ENCODE measurements at places on chromosomes 2 and 18.

GRCh38 chr2:238290091-238290509 is 1.7 kb upstream of the PER2 start:
- peak; percentile 40 for DNase-seq

GRCh38 chr18:48599391-48599790 is 60.6 kb downstream of the CTIF start:
- no peak for DNase-seq

DNA sequence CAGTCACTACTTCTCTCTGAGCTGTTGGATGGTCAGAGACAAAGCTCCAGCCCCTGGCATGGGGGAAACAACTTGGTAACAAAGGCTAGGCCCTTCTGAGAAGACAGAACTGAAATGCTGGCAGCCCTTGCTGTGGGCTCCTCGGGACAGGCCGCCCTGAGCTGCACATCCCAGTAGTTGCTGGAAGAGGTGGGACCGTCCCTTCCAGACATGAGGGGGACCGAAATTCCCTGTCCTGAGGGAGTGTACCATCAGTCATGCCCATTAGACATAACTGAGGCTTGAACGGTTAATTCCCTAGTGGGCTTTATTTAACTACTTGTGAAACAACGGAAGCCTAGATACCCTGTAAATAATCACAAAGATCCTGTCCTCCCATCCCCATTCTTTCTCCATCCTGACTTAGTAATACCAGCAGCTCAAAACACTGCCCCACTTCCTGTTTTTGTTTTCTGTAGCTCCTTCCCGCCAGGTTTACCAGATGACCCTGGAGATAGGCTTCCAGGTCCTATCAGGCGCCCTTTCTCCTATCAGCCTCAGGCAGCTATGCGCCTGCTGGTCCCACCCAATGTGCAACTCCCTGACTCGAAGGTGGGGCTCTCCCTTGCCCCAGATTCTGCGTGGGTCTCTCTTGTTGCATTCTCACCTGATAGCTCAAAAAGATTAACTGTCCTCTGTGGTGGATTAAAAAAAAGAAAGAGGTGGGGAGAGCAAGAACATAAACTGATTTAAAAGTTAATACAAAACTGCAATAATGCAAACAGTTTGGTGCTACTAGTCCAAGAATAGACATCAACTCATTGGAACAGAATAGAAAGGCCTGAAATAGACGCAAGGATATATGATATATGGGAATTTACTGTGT is 37.0 kb upstream of the NT5DC4 start:
- no peak for DNase-seq

- DNase-seq: no peak
Measured at GRCh38 chr2:173122936-173123335, 47.3 kb downstream of the MAP3K20 start.

- DNase-seq: peak; percentile 40
Measured at GRCh38 chr2:118061135-118061955, 26.9 kb upstream of the INSIG2 start.

- no peak for DNase-seq
Measured at GRCh38 chr18:23380817-23381216, 72.3 kb upstream of the RIOK3 start.

DNA sequence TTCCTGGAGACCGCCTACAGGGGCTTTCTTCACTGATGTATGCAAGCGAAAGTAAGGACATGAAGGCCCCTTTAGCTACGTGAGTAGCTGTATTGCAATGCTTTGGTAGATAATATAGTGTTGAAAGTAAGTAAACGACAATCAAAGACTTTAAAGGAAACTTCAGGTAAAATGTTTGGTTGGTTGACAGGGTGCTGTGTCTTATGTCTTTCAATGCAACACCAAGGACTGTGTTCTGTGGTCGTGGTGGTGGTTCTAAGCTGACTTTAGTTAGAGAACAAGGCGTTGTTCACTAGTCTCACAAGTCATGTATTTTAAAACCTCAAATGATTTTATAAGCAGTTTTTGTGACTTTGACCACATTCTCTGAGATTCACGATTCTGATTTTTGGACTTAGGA is 58.0 kb upstream of the CABYR start:
- no peak for DNase-seq

GRCh38 chr2:220775856-220776488 is 796.1 kb downstream of the EPHA4 start:
- DNase-seq: no peak

GRCh38 chr2:129201696-129202095 is 777.8 kb upstream of the RAB6C start:
- no peak for DNase-seq

- no peak for DNase-seq
Measured at GRCh38 chr2:23837871-23838270, 89.1 kb downstream of the ATAD2B start.

- DNase-seq: no peak
Measured at GRCh38 chr2:45446016-45446415, 165.1 kb downstream of the SRBD1 start.

DNA sequence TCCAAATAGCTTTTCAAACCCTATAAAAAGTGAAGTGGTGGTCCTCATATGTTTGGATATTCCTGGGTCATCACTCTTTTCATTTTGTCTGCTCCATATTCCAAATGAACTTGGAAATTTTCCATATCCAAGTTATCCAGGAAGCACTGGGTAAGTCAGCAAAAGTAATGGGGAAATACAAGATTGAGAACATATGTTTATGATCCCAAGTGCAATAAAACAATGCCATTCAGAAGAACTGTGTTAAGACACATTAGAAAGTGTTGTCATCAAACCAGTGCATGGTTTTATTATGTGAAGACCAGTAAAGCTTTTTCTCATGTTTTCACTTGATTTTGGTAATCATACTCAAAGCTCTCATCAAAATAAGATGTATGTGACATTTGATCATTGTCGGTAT is 363.4 kb downstream of the RPRM start:
- no peak for DNase-seq

DNA sequence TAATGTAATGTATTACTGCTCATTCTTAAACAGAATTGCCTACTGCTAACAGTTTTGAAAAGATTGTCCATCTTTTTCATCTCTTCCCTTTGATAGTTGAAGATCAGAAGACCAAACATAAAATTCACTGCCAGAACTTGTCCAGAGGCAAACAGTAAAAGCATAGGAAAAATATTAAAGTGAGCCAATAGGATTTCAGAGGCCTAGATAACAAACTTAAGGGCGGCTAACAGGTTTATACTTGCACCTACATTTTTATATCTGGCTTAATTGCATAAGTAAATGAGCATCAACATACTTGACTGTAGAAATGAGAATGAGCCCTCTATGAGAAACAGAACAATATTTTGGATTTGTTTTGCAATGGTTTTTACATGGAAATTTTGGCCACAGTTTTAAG is 30.3 kb downstream of the ZC3H15 start:
- no peak for DNase-seq

GRCh38 chr2:96493072-96493471 is 12.1 kb downstream of the NEURL3 start:
- no peak for DNase-seq

GRCh38 chr2:81389203-81389602 is 1084.7 kb upstream of the LRRTM1 start:
- DNase-seq: no peak

DNA sequence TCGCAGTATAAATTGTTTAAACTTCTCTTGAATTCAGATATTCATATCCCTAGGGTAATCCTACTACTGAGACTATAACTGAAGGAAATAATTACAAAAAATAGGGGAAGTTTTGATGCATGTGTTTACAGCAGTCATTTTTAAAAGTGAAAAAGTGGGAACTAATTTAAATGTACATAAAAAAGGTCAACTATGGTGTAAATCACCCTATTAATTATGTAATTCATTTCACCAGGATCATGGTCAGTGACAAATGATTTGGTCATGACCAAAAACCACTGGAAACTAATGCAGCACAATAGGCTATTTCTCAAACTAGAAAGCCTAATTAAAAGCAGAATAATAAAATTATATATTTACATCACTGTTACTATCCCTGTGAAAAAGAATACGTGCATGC is 5.0 kb upstream of the CNGA3 start:
- DNase-seq: no peak

- DNase-seq: no peak
Measured at GRCh38 chr2:237876532-237876931, 17.1 kb downstream of the RAMP1 start.

DNA sequence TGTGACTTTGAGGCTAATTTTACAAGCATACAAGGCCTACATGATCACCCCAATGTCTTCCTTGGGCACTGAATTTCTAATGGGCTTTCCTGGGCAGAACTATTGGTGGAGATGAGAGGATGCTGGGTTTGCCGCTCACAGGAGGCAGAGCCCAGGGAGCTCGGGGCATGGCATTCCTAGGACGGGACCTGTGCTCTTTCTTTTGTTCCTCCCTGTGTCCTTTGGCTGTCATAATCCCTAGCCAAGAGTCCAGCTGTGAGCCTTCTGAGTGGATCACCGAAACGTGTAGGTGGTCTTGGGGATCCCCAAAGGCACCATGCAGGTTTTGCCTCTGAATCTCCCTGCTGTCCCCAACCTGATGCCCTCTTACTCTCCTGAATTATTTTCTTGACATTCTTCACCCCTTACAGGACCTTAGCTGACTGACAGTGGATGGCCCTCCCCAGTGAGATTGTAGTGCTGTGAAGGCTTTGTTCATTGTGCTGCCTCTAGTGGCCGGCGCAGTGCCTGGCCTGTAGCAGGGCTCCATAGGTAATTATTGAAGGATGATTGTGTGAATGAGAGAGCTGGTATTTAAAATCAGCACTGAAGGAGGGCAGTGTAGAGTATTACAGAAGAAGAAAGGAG is 221.9 kb downstream of the ZNF407 start:
- DNase-seq: no peak

- DNase-seq: no peak
Measured at GRCh38 chr2:206240327-206240726, 34.1 kb upstream of the ZDBF2 start.

Data from psoas muscle (tissue), 8 donors.